ENCODE measurements at places on chromosomes 5 and 9.

- DNase-seq, result no peak
These were observed 11.6 kb upstream of the CLTB start for GRCh38 chr5:176427971-176428370.

GRCh38 chr9:14542071-14542470 lies 151.2 kb downstream of the ZDHHC21 start:
- no peak for DNase-seq

DNA sequence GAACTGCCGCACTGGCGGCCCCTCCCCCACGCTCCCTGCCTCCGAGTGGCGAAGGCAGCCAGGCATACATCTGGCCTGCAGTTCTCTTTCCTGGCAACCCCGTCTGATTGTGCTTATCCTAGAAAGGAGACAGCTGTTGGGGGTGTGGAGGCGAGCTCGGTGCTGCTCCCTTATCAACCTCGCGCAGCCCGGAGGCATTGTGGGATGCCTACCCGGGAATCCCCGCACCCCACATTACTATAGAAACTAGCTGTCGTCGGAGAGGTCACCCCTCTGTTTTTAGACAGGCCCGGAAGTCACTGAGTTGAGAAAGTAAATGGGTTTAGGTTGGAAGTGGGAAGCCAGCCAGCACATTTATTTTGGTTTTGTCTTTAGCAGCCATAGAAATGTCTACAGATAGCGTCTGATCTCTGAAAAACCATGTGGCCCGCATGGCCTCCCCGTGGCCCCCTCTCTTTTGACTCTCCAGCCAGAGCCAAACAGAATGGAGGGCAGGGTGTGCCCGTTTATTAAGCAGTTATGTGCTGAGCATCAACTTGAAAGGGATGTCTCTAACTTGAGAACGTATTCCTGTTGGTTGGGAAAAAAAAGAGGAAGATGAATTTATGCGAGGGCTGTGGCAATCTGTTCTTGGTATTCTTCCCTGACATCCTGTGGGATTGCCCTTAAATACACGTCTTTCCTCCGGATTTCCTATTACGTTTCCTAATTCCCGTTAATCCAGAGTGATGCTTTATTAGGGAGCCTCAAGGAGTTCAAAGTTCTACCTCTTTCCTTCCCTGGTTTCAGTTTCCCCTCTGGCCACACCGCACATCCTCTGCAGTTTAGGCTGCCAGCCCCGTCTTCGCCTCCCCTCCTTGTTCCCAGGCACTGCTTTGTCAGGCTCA lies 3.9 kb downstream of the STC2 start:
- peak; percentile 59 for DNase-seq

GRCh38 chr9:114192539-114192938 lies 37.2 kb downstream of the COL27A1 start:
- DNase-seq, result no peak

DNA sequence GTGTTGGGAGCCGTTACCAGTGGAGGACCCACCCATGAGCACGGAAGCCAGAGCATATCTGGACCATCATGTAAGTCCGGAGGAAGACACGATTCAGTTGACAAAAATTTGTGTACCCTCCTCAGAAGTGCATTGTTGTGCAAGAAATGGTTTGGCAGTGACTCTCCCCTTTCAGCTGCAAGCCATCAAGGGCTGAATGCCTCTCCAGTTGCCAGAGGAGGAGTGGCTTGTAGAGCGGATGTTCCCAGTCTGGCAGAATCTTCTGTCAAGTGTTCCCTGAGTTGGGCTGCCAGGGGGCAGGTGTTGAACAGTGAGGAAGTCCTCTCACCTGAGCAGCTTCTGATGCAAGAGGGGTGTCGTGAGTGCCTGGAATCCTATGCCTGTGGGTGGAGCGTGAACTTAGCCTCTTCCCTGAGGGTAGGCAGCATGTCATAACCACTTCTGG lies 27.6 kb upstream of the CDKN2AIPNL start:
- DNase-seq, result no peak

DNA sequence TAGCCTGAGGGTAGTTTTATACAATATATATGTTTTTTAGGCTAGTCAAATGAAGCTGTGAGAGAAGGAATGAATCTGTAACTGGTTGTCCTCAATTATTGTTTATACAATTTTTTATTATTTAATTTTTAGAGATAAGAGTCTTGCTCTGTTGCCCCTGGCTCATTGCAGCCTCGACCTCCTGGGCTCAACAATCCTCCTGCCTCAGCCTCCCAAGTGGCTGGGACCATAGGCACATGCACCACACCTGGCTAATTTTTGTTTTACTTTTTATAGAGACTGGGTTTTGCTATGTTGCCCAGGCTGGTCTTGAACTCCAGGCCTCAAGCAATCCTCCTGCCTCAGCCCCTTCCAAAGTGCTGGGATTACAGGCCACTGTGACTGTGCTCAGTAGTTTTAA lies 2.7 kb downstream of the MRPL41 start:
- DNase-seq, result no peak

DNA sequence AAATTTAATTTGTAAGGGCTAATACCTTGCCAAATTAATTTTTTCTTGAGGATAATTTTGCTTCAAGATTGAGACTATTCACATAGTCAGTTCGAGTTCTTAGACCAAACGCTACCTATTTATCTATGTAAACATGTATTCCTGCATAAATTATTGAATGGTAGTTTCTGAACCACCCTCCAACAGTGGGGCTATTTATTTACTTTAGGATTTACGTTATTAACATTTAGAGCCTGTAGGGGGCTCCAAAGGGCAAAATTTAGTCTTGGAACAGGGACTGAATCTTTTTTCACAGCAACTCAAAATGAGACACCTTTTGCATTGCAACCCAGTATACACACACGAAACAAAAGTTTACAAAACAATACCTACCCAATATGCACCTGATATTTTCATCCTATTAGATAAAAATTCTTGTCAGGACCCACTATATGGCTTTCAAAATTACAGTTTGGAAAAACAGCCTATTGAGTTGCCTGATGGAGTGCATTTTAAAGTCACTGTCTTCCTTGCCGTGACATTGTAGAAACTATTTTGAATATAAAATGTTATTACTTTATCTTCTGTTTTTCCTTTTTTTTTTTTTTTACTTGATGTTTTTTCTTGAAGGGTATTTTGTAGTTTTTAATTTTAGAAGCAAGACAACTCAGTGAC lies 47.1 kb upstream of the POU4F3 start:
- peak; percentile 52 for DNase-seq

GRCh38 chr5:170302653-170303501 lies 5.3 kb upstream of the LCP2 start:
- peak; percentile 89 for DNase-seq

DNA sequence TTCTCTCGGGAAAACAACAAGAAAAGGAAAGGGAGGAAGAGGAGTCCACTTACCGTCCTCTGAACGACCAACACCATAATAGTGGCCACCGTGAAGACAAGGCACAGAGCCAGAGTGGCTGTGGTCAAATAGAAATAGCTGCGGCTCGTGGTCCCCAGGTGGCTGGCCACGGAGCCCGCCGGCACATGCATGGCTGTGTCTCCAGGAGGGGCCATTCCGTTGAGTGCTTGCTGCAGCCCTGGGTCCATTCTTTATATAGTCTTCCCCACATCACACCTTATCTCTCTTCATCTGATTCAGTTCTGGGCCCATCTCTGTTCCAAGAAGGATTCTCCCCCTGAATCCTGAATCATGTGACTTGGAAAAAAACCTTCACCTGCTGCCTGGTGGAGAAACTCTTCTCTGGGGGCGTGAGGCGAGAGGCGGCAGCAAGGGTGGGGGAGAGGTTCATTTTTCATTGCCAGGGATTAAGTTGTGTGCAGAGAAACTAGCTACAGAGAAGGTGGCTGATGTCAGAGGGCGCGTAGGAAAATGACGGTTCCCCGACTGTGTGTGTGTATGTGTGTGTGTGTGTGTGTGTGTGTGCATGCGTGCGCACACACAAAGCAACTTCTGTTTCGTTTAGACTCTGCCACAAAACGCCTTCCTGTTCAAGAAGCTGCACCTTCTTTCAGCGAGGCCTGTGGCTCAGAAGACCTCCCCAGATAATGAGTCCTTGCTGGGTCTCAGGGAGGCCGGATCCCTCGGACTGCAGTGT lies at the start of gene TNFSF8:
Gene TNFSF8, minus strand, starts transcription at position 536 of the 757 bp plus-strand sequence. Its CDS starts 288 bp downstream, at position 248.
- DNase-seq, result peak; percentile 34

DNA sequence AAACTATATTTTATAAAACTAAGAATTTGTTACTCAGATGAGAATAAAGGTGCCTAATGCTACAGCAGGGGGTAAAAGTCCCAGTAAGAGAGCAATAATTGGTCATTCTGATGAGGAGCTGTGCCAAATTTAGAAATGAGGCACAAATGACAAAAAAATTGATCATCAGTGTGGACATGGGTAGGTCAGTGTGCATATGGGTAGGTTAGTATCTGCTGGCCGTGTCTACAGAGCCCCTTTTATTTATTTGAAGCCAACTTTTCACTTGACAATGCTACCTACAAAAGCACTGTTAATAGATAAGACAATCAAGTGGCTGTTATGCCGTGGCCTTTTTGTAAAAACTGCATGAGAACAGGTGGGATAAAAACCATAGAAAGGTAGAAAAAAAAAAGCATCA lies 454.6 kb downstream of the RAB3C start:
- DNase-seq, result no peak

DNA sequence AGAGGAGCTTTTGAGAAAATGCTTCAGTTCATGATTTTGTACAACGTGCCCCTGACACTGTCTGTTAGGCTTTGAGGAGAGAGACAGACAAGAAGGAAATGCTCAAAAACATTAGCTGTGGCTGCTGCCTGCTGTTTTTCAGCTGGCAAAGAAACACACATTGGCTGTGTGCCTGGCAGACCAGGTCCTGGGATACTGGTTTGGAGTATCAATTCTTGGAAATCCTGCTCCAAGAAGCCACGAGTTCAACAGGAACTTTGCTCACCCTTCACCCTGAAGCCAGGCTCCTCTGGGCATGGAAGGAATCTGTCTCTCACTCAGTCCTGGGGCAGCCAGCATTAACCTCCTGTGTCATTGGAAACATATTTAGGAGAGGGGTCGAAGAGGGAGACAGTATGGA lies 245.5 kb downstream of the AUH start:
- no peak for DNase-seq

DNA sequence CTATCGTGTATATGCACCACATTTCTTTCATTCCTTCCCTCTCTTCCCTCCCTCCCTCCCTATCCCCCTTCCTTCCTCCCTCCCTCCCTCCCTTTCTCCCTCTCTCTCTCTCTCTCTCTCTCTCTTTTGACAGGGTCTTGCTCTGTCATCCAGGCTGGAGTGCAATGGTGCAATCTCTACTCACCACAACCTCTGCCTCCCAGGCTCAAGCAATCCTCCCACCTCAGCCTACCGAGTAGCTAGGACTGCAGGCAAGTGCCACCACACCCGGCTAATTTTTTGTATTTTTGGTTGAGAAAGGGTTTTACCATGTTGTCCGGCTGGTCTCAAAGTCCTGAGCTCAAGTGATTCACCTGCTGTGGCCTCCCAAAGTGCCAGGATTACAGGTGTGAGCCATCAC lies 1.1 kb upstream of the ANKS6 start:
- no peak for DNase-seq

GRCh38 chr9:128495804-128496417 lies 8.6 kb upstream of the GLE1 start:
- no peak for DNase-seq

DNA sequence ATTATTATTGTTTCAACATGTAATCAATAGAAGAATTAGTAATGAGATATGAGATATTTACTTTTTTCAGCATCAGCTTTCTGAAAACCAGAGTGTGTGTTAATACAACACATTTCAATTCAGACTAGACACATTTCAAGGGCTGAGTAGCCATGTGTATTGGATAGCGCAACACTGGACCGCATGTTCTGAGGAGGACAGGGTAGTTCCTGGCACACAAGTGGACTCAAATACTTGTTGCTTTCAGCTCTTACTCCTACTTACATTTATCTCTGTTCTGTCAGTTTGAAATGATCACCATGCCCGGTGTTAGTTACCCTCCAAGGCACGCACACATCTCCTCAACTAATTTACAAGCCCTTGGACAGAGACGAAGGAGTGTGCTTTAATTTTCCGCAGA lies 126.6 kb downstream of the SLC24A2 start:
- DNase-seq, result no peak

DNA sequence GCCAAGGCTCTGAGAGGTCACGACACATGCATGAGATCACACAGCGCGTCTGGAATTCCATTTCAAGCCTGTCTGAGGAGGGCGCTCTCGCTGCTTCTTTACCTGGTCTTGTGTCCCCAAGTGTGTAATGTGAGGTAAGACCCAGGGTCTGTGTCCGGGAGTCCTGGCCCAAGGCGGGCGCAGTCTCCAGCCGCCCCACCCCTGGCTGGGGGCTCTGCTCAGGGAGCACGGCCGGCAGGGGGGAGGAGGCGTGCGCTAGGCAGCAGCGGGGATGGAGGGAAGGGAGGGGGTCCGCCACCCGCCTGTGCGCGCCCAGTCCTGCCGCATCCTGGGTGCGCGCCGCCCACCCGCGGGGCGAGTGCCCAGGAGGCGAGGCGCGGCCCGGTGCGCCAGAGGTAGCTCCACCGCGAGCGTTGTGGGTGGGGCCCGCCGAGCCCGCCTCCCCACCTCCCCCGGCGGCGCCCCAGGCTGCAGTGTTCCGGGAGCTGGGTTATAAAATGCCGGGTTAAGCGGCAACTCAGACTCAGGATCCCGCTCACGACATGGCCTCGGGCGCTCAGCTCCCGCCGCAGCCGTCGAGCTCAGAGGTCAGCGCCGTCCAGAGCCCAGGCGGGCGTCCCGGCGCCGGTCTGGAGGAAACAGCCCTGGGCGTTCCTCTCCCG lies at the start of gene CCNI2:
Gene CCNI2, plus strand, starts transcription at position 473 of the 662 bp plus-strand sequence. Its CDS starts 70 bp downstream, at position 543.
- DNase-seq, result peak; percentile 77

- DNase-seq, result peak; percentile 61
These were observed 21.3 kb downstream of the AKNA start for GRCh38 chr9:114366334-114367128.

GRCh38 chr5:36054647-36055046 lies 12.0 kb downstream of the UGT3A2 start:
- no peak for DNase-seq

GRCh38 chr9:98129451-98129881 lies 10.4 kb upstream of the TRIM14 start:
- DNase-seq, result peak; percentile 72

DNA sequence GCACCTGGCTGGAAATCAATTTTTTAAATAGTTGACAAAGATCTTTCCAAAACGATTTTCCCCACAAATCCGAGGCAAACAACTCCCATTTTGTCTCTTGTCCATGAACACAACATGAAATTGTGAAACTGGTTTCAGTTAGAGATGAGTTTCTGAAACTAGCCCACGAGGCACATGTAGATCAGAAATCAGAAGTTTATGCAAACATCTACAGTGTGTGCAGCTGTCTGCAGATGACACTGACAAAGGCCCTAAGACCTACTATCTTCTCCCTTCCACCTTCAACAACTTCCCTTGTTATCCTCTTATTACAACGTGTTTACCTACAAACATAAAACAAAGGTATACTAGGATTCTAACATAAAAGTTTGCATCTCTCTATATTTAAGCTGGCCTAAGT lies 183.3 kb downstream of the DIRAS2 start:
- peak; percentile 22 for DNase-seq
